ENCODE measurements at places on chromosomes 3 and 15.

DNA sequence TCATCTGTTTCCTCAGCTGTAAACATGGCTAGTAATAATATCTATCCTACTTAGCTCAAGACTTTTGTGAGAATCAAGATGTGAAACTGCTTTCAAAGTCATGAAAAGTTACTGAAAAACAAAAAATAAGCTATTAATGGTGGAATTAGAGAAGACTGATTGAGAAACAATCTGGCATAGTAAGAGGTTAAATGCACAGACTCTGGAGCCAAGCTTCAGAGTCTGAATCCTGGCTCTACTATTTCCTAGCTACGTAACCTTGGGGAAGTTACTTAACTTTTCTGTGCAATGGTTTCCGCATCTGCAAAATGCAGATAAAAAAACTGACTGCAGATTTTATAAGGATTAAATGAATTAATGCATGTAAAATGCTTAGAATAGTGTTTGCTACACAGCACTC lies 28.8 kb downstream of the LRRFIP2 start:
- DNase-seq: no peak

DNA sequence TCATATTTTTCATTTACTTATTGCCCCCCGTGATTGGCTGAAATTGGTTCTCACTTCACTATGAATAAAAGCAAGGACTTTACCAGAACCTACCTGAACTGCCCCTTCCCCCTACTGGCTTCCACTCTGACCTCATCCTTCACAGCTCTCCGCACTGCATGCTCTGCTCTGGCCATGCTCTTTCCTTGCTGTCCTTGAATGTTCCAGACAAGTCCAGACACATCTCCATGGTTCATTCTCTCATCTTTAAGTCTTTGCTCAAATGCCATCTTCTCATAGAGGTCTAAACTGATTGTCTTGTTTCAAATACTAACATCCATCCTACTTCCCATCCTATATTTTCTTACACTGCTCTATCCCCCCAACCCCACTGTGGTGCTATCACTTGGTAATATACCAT lies 129.4 kb downstream of the CHST2 start:
- DNase-seq: no peak

- DNase-seq: no peak
Measured at GRCh38 chr3:195467641-195468390, 25.0 kb upstream of the ACAP2 start.

- no peak for DNase-seq
Measured at GRCh38 chr15:49094923-49095322, 48.7 kb upstream of the SECISBP2L start.

GRCh38 chr15:85925649-85926237 lies 131.0 kb upstream of the KLHL25 start:
- no peak for DNase-seq

DNA sequence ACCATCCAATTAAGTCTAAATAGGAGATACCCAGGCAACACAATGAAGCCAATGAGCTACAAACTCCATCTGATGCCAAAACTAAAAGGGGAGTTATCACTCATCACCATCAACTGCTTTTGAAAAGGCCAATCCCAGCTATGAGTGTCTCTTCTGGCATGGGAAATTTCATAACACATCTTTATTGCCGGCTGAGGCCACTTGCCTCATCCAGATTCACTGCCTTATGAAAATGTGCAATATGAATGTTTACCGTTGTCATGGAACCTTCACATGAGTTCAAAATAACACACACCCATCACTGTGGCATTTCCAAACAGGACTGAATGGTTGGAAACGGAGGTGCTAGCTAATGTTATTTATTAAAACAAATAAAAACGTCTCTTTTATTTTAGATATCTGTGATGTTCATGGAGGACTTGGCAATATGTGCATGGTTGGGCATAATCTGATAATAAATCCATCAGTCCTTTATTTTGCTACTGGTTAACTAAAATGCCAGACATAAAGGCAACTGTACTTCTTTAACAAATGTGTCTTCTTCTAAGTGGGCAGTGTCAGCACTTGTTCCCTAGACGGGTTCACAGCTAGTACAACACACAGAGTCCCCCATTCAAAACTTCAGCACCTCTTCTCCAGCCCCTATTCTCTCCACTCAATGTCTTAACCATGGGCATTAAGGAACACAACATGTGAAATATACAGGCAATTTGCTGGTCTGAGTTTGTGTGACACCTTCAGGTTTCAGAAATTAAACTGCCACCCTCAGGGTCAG lies 143.9 kb downstream of the MAGI1 start:
- peak; percentile 15 for DNase-seq

DNA sequence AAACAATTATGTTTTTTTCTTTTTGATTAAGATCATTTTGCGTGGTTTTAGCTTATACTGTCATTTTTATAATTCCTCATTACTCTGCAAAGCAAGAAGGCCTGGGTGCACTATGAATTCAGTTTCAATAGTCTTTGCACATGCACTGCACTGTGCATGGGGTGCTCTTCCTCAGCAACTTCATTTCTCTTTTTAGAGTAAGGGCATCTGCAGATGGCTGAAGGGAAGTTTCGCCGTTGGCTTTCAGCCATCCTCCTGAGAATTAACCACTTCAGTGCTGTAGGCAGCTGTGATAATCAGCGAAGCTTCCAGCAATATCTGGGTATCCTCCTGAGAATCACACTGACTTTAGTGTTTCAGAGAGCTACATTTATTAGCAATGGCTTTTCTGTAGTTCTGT lies 284.8 kb downstream of the GBE1 start:
- no peak for DNase-seq

- no peak for DNase-seq
Measured at GRCh38 chr3:171936191-171936841, 93.2 kb downstream of the TMEM212 start.

DNA sequence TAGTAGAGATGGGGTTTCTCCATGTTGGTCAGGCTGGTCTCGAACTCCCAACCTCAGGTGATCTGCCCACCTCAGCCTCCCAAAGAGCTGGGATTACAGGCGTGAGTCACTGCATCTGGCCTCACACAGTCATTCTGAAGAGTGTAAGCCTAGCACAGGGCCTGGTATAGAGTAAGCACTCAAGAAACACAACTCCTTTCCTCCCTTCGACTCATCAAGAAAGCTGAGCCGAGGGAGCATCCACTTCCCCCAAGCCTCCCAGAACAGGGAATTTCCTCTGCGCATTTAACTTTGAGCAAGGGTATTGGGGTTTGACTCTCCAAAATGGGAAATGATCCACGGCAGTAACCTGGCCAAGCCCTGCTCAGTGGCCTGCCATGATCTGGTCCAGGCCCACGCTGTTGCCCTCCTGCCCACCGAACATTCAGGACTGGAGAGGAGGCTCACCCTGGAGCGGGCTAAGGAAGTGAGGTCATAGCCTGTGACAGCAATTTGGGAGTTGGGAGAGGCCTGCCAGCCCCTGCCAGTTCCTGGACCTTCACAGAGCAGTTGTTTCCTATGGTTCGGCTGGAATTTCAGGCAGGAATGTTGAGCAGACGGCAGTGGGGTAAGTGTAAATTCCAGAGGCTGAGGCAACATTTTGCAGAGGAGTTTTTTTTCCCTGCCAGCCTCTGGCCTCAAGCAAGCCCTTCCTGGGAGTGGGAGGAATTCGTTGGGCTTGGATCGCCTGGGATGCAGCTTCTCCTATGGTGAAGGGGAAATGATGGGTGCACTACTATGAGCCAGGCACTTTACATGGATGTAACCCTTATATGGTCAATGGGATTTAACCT lies 21.2 kb upstream of the SMAD3 start:
- DNase-seq: peak; percentile 68

GRCh38 chr3:159929171-159930141 lies 59.2 kb upstream of the IL12A start:
- DNase-seq: peak; percentile 86

- no peak for DNase-seq
Measured at GRCh38 chr15:40111888-40112287, 3.2 kb upstream of the BMF start.

GRCh38 chr15:80970658-80971057 lies 19.0 kb downstream of the MESD start:
- DNase-seq: no peak

DNA sequence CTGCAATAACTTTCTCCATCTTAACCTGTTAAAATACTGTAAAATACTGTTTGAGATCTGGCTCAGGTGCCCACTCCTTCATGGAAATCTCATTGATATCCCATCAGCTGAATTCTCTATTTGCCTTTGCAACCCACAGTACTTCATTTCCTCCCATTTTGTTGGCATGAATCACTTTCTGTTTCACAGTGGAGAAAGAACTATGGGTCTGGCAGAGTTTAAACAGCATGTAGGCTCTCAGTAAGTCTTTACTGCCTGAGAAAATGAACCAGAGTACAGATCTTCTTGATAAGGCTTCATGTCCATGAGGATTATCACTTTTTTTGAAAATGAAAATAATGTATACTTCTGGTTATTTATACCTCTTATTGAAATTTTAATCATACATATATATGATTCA lies 245.9 kb downstream of the NAALADL2 start:
- no peak for DNase-seq

DNA sequence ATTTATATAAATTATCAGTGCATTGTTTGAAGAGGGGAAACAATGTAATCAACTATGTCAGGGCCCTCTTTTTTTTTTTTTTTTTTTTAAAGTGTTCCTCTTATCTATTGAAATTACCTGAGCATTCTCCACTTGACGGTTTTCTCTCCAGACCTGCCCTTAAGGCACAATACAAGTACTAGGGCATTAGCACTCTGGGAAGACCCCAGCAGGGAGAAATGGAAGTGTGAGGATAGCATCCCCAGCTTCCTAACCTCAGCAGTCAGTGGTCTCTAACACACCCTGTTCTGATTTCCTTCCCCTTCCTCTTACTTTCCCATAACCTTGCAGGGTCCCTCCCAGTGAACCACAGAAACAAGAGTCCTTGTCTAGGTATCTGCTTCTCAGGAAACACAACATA lies 458.3 kb upstream of the ARL6 start:
- no peak for DNase-seq

- DNase-seq: no peak
Measured at GRCh38 chr3:45261333-45262110, 35.4 kb upstream of the TMEM158 start.

DNA sequence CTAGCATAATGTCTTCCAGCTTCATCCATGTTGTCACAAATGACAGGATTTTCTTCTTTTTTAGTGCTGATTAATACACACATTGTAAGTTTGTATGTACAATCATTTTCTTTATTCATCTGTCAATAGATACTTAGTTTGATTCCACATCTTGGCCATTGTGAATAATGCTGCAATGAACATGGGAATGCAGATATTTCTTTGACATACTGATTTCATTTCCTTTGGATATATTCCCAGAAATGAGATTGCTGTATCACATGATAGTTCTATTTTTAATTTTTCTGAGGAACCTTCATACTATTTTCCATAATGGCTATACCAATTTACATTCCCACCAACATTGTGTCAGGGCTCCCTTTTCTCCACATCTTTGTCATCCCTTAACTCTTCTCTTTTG lies 117.9 kb downstream of the MEIS2 start:
- no peak for DNase-seq

DNA sequence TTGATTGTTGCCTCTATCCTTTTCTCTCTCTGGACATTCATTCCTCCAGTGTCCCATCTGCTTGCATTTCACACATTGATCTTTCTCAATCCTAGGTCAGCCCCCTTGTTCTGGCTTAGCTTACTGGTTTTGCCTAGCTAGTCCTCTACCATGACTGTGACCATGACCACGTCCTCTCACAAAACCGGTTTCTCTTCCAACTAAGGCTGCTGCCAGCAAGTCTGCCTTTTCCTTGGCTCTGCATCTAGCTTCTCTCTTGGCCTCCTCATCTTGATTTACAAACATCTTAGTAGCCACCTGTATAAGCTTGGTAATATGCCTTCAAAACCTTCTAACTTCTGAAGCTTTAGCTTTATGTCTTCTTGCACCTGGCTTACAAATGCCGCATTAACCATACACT lies 167.2 kb downstream of the STXBP5L start:
- no peak for DNase-seq

DNA sequence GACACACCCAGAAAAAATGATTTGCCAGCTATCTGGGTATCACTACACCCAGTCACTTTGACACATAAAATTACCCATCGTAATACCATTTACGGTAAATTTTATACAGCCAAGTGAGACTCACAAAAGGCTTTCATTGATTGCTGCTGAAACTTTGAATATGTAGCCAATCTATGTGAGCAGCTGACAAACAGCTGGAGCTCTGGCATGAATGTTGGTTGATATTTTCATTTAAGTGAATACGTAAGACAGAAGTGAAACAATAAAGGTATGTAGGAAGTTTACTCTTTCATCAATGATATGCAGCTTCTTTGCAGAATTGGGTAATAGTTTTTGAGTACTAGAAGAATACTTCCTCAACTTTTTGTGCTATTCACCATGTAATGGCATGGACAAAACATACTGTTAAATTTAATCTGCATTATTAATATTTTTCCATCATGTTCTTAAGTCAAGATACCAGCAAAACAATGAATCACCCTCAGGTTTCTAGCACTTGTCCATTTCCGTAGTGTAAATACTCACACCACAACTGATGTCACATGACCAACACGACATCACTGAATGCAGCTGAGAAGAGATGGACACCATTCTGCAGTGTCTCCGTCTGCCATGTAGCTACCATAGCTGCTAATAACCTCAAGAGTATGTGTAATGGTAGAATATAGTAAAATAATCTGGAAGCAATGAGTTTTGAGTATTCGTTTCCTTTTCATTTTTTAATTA lies 205.9 kb upstream of the HES1 start:
- no peak for DNase-seq

- DNase-seq: peak; percentile 75
Measured at GRCh38 chr3:99901200-99901926, 83.7 kb downstream of the CMSS1 start.

DNA sequence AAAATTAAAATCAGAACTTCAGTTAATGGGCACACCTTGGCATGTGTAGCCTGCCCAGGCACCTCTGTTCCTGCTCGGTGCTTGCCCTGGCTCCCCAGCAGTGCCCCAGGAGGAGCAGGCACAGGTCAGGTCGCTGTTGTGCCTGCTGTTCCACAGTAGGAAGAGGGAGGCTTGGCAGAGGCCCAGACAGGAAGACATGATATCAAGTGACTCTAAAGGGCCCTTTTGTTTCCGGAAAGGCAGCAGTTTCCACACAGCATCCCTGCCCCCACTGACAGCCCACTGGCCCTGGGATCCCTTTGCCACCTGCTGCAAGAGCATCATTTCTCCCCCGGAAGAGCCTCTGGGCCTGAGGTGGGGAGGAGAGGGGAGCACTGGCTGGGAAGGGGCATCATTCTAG lies 40.5 kb upstream of the HES1 start:
- DNase-seq: peak; percentile 76

GRCh38 chr3:190345878-190346277 lies 23.6 kb upstream of the CLDN1 start:
- DNase-seq: no peak

DNA sequence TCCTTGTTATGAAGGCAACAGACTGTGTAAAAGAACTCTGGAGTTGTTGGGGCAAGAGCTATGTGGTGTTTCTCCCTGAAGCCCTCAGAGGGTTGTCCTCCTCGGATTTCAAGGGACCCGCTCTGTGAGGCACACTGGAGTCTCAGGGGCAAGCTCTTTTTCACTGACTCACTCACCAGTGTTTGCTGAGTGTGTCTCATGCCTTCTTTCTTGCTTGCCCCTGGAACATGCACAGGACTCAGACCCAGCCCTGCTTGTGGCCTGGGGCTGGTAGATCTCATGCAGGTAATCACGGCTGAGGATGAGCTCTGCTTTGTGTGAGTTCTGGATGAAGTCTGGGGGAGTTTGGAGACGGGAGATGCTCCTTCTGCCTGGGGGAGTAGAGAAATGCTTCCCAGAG lies 93.7 kb downstream of the CACNA1D start:
- no peak for DNase-seq
